NCI-H1436 treated with DMSO at 0.1 percent for 48 hours (cell line): ENCODE measurements at places on chromosomes 12 and 14.

DNA sequence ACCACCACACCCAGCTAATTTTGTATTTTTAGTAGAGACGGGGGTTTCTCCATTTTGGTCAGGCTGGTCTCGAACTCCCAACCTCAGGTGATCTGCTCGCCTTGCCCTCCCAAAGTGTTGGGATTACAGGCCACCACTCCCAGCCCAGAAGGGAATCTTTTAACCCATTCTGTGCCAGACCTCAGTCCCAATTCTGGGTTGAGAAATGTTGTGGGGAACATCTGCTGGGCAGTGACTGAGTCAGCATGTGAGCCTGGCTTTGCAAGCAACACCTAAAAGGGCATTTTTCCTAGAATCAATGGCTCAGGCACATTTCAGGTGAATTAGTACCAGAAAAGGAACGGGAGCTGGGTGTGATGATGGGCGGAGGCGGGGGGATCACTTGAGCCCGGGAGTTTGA is 7.6 kb upstream of the SPATS2 start:
- DNase-seq, result no peak

DNA sequence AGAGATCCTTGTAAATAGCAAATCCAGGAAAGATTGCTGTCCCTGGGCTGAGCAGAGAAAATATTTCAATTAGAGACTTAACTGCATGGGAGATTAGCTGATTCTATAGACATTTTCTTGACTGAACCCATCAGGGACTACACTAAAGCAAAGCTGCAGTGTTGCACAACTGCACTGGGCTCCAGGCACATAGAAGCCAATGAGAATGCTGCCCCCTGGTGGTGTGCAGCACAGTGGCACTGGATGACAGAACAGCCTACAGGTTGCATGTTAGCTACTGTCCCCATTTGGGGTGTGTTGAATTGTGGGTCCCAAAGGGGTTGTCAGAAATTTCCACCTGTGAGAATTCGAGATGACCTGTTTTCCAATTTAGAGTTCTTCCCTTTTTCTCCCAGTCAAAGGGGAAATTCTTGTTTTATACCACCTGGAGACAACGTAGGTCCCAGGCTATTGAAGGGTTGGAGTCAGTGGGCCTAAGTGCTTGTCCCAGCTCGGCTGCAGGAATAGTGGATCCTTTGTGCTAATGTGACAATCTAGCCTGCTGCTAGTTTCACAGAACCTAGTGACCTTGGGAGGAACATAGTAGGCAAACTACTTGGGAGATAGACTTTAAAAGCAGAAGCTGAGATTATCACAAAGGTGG is 114.7 kb downstream of the SLC8A3 start:
- no peak for DNase-seq

- DNase-seq, result no peak
These were observed 230.7 kb upstream of the PRKD1 start for GRCh38 chr14:30158299-30158698.

DNA sequence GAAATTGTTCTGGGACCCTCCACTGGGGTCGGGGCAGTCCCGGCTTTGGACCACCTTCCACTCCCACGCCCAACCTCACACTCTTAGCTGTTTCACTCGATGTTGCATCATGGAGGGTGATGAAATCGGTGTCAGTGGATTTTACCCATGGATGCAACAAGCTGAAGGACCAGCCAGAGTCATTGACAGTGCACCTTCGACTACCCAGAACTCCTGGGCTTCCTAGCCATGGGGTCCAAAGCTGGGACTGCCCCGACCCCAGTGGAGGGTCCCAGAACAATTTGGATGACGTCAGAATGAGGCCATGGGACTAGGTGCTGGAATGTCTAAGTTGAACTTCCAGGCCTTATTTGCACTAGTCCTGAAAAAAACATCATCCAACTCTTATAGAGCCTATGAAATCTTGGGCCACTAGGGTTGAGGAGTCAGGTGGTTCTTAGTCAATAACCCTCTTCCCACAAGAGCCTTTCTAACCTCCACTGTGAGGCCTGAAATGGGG is 882 bp upstream of the IL23A start:
- DNase-seq, result no peak

GRCh38 chr14:99320105-99320572 is 48.1 kb upstream of the BCL11B start:
- DNase-seq, result no peak

DNA sequence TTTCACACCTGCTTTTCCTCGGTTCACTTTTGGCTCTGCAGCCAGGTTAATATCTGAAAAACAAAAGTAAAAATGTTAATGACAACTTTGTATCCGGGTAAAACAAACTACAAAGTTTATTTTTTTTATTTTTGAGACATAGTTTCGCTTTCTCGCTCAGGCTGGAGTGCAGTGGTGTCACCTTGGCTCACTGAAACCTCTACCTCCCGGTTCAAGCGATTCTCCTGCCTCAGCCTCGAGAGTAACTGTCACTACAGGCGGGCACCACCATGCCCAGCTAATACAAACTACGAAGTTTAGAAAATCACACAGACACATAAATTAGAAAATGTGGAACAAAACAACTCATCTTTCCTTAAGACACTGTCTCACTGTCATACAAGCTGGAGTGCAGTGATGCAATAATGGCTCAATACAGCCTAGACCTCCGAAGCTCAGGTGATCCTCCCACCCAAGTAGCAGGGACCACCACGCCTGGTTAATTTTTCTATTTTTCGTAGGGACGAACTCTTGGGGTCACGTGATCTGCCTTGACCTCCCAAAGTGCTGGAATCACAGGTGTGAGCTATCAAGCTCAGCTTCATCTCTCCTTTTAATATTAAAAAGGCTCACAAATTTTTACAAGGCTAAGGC is 38.1 kb downstream of the HNRNPC start:
- DNase-seq, result no peak

DNA sequence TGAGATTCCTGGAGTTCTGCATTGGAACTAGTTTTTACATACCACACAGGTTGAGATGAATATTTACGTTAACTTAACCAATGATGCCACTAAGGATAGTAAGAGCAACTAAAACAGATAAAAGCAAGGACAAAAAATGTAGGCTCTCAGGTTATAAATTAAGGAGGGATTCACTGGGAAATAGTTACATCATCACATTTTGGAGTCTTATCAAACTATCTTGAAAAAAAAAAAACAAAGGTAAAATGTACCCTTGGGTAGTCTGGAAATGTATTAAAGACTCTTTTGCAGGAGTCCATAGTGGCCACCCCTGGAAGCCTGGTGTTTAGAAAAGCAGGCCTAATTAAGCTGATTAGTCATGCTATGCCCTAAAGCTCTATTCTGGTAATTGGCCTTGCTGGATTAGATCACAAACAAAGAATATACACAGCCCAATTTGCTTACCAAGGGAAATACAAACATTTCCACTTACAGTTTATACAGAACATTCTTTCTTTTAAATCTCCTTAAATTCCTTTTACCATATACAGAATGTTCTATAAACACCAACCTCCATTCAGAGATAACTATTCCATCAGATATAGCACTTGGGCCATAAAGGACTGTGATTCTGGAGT is 39.3 kb downstream of the SLC25A47 start:
- no peak for DNase-seq

DNA sequence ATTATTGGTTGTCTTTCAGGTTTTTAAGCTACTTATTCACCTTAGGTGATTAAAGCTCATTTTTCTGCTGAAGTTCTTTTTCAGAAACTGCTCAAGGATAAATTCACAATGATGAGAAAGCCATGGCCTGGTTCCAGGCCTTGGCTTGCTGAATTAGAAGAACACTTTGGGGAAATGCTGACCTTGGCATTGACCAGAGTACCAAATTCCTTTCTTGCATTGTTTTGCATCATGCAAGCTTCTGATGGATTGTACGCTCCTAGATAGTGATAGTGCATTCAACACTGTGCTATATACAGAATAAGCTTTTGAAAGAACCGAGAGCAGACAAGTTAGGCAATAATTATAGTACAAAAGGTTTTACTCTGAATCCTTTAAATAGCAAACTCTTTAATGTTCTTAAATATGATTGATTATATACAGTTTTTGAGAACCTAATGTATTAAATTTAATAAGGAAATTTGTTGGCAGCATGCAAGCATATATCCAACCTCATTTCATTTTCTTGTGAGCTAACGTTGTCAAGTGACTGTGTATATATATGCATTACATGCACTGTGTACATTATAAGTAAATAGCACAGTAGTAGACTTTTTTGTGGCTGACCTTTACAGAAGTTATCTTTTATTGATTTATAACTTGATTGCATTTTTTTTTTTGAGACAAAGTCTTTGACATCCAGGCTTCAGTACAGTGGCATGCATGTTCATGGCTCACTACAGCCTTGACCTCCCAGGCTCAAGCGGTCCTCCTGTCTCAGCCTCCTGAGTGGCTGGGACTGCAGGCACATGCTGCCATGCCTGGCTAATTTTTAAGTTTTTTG is 99.2 kb downstream of the DIP2B start:
- DNase-seq, result no peak

DNA sequence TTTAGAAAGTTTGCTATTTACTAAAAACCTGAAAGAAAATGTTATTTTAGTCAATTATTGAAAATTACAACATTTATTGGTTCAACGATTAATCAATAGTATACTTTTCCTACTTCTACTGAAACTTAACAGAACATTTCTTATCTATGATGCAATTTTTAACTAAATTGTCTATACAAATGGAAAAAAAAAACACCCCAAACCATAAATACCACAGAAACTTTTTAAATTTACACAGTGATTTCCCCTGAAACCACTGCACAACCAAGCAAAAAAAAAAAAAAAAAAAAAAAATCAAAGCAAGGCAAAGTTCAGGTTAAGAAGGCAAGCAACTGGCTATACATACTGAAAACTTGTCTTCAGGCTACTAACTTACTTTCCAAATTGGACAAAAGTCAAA is 71.9 kb upstream of the POC1B start:
- DNase-seq, result no peak

GRCh38 chr14:42541535-42542001 is 934.9 kb downstream of the LRFN5 start:
- DNase-seq, result no peak

- no peak for DNase-seq
These were observed 425.8 kb upstream of the ATXN7L3B start for GRCh38 chr12:74111688-74112360.

DNA sequence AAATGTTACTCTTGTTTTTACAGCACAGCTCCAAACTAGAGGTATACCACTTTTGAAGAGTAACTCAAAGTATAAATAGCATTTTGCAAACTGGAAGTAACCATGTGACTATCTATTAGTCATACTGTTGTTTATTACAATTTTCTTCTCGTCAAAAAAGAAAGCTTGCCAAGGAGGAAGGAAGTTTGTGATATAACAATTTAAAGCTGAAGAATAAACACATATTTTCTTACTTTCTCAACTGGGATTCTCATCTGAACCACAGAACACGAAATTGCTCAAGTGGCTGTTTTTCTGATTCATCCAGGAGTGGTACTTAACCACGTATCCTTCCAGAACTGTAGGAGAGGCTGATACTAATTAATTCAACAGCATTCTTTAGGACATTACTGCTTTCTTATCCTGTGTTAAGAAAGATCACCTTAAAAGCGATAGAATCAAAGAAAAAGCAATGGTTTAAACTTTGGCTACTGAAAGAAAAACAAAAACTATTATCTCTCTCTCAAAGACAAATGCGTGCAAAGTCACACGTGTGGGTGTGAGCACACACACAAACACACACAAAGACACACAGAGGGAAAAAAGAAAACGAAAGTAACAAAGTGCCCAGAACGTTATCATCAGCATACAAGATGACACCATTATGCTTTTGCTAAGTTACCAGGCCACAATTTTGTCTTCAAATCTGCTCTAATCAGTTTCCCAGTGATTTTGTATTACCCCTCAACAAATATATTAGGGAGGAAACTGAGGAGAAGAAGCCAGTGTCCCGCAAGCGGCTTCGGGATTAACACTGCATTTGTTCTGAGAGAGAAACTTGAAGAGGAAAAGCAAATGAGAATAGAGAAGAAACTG is at the start of gene CLEC2B:
Gene CLEC2B (minus strand): TSS at position 48 of the 855 bp plus-strand sequence.
- no peak for DNase-seq

DNA sequence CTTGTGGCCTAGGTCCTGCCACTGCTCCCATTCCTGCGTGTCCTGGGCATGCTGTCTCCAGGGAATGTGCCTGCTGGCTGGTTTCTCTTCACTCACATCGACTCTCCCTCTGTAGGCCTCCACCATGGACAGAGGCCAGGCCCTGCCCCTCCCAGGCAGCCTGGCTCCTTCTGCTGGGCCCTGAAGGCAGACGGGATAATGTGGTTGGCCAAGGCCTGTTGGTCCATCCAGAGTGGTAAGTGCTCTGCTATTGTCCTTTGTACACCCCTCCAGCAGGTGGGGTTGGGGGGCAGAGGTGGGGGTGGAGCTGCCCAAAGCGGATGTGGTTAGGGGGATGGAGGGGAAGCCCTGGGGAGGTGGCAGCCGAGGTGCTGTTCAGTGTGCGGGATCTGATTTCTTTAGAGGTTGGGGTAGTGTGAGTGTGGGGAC is 9.5 kb upstream of the NR4A1 start:
- DNase-seq, result no peak

DNA sequence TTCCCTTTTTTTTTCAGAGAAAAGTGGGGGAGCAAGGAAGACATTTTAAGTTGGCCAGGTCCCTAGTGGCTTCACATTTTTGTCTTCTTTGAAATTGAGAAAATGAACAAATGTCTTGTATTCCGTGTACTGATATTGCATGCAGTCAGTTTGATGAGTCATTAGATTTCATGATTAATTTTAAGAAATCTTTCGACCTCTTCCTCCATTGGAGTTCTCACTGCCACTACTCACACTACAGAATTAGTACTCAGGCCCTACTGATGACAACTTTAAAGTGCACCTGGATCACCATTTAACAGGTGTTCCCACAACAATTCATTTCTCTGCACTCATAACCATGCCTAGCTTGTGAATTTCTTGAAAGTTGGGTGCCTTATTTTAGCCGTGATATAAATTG is 50.5 kb downstream of the SAMD4A start:
- no peak for DNase-seq

DNA sequence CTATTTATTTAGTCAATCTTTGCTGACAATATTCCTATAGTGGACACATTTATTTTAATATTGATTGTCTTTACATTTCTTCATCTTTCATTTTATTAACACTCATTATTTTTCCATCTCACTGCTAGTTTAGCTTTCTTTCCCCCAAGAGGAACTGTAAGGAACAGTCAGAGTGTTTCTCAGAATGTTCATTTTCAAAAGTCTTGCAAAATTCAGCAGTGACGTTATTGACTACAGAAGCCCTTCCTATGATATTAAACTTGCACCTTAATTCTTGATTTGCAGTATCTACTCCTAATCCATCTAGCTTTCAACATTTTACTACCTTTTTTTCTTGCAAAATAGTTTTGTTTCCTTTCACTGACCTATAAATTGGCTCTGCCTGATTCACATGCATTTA is 13.0 kb downstream of the CLEC2B start:
- DNase-seq, result no peak

- DNase-seq, result peak; percentile 76
These were observed 108.5 kb downstream of the SLC38A1 start for GRCh38 chr12:46160101-46160980.

- no peak for DNase-seq
These were observed 79.0 kb downstream of the DCAF5 start for GRCh38 chr14:69073915-69074314.

DNA sequence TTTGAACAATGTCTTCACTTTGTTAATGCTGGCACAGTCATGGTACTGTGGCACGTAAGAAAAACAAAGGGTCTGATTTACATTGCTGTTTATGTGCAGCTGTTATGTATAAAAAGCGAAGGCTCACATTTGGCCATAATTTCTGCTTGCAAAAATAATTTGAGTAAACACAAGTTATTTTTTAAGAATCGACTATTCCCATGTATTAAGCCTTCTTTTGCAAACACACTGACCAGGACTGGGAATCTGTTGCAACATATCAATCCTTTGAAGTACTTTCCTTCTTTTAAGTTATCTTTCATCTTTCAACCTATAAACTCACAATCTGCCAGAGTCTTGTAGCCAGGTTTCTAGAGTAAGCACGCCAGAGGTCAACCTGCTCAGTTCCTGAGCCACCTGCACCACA is 145.4 kb upstream of the BMP4 start:
- no peak for DNase-seq
